RCC 7860 (cell line): ENCODE measurements at places on chromosomes 16 and 17.

DNA sequence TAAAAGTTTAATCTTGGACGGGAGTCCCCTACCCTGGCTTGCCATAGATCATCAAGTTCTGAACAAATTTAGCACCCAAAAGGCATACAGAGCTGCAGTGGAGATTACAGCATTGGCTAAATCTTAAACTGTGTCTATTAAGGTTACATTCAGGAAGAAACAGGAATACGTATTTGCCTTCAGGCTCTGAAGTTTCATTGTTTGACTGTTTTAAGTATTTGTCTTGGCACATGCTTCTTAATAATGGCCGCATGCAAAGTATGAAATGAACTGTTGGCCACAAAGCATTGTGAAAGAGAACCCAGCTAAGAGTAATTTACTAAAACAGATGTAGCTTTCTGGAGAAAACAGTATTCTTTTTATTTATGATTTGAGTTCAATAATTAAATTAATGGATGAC, 63.9 kb upstream of the CNEP1R1 start:
- no peak for DNase-seq

GRCh38 chr17:45780921-45781320, 3.2 kb upstream of the CRHR1 start:
- DNase-seq, result no peak

DNA sequence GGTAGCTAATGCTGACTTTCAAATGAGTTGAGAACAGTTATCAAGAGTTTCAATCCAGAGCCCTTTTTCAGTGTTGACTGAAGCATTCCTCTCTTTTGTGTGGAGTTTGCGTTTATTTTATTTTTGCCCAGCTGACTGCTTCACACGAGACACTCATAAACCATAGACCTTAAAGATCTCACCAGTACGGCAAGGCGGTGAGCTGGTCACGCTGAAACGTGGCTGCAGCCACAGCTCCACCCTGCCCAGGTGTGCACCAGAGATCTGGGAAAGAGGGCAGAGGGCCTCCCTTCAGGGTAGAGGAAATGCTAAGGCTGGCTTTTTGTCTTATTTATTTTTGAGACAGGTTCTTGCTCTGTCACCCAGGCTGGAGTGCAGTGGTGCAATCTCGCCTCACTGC, 112.2 kb downstream of the AATF start:
- no peak for DNase-seq

DNA sequence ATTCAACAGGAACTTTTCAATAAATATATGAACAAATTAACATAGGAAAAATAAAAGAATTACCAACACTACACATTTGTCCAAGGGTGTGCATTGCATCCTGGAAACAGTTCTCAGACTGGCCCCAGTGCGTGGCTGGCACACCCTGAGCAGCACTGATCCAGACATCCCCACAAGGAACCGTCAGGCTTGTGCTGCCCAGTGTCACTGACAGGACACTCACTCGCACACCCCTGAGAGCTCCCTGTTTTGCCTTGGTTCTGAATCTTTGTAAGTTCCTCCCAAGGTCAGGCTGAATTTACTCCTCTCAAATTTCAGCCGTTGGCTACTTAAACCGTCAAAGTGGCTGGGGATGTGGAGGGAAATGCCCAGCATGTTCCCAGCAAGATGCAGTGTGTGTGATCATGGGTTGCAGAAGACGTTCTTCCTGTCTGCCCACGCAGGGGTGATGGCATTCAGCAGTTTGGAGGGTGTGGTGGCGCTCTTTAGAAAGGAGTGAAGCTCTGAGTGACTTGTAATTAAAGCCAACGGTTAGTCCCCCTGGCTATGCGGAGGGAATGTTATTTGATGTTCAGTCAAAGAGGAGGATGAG, 1.7 kb downstream of the MT2A start:
- DNase-seq, result peak; percentile 88

DNA sequence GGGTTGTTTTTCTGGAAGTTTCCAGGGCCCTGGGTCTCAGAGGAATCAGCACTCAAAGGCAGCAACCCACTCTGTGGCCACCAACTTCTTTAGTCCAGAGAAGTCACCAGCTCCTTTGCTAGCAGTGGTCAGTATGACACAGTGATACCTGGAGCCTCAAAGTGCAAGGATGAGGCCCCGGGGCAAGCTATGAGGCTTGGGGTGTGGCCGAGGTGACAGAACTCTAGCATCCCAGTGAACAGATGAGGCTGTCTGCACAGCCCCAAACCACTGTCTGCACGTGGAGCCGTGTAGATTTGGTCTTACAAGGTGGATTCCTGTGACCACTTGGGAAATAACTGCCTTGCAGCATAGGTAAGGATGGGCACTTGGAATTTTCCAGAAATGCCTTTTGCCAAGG, 24.9 kb downstream of the TEKT5 start:
- DNase-seq, result no peak

- no peak for DNase-seq
These were observed 3.0 kb upstream of the PPY start for GRCh38 chr17:43945074-43945829.

DNA sequence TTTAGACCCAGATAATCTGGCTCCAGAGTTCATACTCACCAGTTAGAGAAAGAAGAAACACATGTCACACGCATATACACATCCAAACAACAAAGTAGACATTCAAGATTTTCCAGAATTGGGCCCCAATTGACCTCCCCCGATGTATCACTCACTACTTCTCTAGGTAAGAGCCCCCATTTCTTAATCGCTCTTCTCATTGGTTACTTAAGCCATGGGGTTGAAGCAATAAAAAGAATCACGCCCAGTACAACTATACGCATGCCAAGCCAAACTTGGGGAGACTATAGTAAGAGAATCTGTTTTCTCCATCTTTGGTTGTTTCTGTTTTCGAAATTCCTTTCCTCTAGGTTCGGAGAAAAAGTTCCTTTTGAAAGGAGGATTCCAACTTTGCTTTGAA, 565 bp downstream of the DDX52 start:
- DNase-seq, result no peak

DNA sequence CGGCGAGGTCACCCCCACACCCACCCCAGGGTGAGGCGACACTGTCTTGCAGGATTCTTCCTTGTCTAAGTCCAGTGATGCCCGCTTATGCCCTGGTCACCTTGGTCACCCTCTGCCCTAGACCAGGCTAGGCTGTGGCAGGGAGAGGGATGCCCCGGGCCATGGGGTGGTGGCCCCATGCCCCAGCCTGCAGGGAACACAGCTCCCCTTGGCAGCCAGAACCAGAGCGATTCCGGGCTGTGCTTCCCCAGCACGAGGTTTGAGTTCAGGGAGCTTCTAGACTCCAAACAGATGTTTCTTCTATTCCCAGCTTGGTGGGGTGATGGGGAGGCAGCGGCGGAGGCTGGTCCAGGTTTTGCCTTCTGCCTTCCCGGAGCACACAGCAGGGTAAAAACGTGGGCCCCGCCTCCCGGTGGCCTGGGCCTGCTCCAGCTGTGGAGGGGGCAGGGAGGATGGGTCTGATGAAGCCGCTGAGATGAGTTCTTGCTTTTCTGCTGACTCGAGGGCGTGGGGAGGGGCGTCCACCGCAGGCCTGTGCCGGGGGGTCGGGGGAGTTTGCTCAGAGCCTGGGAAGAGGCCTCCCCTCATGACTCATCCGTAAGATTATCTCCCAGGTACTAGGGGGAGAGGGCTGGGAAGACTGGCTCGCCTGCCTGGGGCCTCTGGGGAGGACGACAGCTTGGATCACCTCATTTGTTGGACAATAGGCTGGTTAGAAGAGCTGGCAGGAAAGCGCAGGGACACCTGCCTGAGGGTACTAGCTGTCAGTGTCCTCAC, 15.4 kb downstream of the SMTNL2 start:
- no peak for DNase-seq
